Upper lobe of right lung (tissue), 1 donor: ENCODE measurements at places on chromosomes 12 and 14. TPM values are rescaled to one million over a fixed set of nuclear protein-coding genes. Genes with fewer than 3 reads are reported as not detected.

SLC38A4 gene
- 1.9 TPM for total RNA-seq

RPGRIP1 gene
- total RNA-seq, result 1.7 TPM

GPR137C gene
- total RNA-seq, result 1.5 TPM

SERPINA10 gene
- not detected for total RNA-seq

KCNC2 gene
- not detected for total RNA-seq

MNAT1 gene
- total RNA-seq, result 25.5 TPM

MAP3K9 gene
- total RNA-seq, result 12.0 TPM

RNASE3 gene
- not detected for total RNA-seq

C2CD5 gene
- total RNA-seq, result 38.0 TPM

TMTC2 gene
- 37.9 TPM for total RNA-seq

CLEC1B gene
- total RNA-seq, result not detected

C12orf50 gene
- not detected for total RNA-seq

CCDC85C gene
- 22.6 TPM for total RNA-seq

ALX1 gene
- total RNA-seq, result not detected
